ENCODE measurements at places on chromosomes 11 and 22.

DNA sequence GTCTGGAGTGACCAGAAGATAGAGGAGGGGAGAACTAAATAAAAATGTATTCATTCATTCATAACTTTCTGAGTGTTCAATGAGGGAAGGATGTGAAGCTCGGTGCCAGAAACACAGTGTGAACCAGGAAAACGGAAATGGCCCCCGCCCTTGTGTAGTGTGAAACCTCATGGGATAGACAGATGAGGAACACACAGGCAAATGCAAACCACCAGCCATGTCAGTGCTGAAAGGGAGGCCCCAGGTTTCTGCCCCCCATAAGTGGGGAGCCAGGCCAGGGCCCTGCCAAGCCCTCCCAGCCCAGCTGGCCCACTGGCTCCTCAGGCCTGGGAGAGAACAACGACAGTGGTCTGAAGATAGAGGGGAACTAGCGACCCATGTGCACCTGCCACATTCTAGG, 30.5 kb downstream of the LARGE1 start:
- no peak for DNase-seq

DNA sequence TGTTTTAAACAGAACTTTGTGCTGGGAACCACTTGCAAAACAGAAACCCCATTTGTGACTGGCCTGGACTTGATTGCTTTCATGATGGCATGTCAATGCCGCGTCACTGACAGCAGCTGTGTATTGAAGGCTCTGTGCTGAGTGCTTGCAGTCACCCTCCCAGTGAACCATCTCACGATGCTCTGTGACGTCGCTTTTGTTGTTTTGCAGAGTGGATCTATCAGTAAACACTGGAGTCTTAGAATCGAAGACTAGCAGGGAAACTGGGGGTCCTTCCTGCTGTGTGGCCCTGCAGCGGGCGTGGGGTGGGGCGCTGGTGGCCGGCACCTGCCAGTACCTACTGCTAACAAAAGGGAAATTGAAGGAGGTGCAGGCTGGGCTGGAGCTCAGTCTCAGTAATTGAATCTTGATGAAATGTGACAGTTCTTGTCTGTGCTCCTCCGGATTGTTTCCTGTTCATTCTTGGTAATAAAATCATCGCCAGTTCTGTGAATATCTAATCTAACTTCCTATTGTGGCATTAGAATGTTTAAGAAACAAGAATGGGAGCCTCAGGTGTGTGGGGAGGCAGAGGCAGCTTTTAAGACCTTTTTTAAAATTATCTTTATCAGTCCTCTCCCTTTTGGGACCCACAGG, 50.5 kb upstream of the PARVG start:
- no peak for DNase-seq

DNA sequence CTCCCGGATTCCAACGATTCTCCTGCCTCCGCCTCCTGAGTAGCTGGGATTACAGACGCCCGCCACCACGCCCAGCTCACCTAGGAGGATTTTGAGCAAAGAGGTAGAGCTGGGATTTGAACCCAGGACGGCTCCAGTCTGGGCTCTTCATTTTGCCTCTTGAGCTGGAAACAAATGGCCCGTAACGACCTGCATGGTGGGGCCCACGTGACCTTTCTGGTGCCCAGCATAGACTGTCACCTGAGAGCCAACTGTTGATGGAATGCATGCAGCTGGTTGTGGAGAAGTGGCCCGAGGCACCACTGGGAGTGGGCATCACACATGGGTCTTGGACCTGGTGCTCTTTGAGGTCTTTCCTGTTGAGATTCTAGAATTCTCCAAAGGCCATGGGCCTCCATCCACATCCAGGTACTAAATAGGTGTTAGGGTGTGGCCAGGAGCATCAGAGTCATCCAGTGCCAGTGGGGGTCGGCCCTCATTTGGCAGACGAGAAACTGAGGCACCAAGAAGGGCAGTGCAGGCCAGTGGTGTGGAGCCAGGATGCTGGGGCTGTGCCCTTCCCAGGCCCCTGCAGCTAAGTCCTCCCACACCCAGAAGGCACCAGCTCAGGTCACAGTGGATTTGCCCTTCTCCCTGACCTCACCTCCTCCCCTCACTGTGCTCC, 3.9 kb downstream of the ATF4 start:
- no peak for DNase-seq

DNA sequence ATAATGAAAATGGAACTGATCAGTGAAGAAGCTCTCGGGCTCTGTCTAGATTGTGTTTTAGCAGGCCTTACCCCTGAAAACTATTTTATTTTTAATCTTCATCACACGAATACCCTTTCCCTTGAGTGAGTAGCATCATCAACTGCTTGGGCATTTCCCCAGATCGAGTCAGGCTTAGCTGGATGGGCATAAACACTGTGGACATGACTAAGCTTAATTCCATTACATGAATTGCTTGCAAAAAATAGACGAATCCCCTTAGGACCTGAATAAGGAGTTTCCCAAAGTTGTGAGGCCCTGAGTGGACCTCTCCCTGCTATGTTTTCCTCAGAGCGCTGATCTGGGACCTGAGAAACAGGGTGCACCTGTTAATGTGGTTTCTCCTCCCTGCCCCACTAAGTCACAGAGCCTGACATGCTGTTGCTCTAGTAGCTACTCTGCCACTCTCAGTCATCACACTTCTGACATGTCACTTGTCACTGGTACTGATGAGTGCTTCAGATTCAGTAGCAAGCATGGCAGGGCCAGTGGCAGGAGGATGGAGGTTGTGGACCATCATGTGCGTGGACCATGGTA, 53.5 kb downstream of the ENDOD1 start:
- no peak for DNase-seq

GRCh38 chr11:2314136-2314524, 12.3 kb downstream of the TSPAN32 start:
- no peak for DNase-seq

DNA sequence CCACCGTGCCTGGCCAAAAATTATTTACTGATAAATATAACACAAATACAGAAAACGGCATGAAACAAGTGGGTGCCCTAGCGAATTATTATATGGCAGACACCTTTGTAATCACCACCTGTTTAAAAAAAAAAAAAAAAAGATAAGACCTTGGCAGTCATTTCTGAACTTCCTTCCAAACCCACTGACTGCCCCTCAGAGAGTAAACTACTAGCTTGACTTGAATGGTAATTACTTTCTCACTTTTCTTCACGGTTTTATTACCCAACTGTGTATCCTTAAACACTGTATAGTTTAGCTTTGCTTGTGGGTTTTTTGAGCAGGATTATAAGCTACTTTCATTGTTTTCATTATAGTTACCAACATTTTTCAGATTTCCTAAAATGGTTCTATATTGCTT, 23.7 kb downstream of the SFI1 start:
- no peak for DNase-seq

- peak; percentile 21 for DNase-seq
These were observed 85.4 kb downstream of the MICAL2 start for GRCh38 chr11:12195768-12196167.

GRCh38 chr11:111019451-111019850, 226.1 kb upstream of the POU2AF2 start:
- no peak for DNase-seq

DNA sequence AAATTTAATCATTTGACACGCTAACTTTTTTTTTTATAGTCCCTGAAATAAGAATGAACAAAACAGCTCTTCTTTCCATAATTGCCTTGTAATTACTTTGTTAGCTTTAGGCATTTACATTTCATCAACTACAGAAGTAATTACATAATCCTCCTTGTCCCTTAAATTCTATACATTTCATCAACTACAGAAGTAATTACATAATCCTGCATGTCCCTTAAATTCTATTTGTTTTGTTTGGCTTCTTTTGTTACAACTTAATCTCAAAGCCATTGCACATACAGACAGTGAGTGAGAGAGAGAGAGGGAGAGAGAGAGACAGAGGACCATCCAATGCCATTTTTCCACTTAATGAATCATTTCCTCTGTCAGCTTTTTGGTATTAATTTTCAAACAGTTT, 873.2 kb downstream of the METTL15 start:
- no peak for DNase-seq

GRCh38 chr11:76215941-76216340, 9.6 kb upstream of the WNT11 start:
- DNase-seq, result no peak

- DNase-seq, result no peak
These were observed 229.3 kb downstream of the CASP12 start for GRCh38 chr11:104668797-104669463.

DNA sequence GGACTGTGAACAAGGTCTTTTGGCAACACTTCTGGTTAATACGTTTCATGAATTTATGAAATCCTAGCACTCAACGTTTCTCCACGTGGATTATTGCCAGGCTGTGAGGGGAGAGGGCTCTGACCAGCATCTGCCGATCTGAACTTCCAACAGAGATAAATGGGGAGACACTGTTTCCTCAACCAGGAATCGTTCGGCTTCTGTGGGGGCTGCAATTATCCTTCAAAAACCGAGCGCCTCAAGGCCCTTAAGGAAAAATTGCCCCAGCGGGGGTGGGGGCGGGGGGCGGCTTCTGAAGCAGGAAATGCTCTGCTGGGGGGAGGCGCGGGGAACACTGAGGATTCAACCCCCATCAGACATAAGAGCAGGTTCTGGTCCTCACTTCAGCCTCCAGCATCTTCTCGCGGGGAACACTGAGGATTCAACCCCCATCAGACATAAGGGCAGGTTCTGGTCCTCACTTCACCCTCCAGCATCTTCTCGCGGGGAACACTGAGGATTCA, 155.6 kb downstream of the BRD1 start:
- DNase-seq, result no peak

- DNase-seq, result peak; percentile 18
These were observed 32.9 kb downstream of the TST start for GRCh38 chr22:36986242-36986821.

GRCh38 chr11:81165164-81165563, 1568.5 kb downstream of the FAM181B start:
- no peak for DNase-seq

DNA sequence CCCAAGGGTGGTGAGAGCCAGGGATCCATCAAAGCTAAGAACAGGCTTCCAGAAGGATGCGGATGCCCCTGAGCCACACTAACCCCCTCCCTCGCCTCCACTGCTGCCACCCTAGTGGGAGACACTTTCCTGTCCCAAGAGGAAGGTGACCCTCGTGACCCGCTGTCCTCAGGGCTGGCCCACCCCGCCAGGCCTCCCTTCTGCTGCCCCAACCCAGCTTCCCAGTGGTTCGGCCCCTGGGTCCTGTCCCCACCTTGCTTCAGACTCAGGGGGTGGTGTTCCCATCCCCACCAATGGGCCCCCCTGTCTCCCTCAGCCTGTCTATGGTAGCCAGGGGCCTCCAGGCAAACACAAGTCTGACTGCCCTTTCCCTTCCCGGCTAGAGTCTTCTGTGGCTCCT, 6.5 kb upstream of the PICK1 start:
- DNase-seq, result no peak

DNA sequence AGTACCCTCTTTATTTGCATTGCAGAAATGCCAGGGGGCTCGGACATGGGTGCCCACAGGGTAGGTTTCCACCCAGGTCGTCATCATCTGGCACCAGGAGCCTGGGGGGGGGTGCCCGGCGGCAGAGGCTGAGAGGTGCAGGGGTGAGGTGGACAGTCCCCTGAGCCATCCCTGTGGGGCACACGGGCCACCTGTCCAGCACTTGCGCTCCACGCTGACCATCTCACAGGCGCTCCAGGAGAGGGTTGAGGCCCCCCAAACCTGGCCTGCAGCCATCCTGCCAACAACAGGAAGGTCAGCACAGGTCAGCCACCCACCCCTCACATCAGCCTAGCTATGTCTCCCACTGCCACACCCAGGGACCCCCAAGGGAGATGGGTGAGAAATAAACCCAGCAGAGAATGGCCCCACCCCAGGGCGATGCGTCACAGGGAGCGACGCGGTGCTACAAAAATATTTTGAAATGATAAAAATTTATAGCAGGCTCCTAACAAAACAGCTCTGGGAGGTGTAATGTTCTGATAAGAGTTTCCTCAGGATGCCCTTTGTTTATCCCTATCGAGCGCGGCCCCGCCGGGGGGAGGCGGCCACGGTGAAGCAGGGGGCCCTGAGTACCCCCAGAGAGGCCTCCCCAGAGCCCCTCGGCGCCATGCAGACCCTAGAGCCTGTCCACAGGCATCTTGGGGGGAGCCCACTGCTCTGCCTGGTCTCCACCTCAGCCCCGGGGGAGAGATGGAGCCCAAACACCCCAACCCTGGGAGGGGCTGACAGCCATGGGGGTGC, 21.0 kb upstream of the GNB1L start:
- no peak for DNase-seq

GRCh38 chr11:95680169-95680929, 109.2 kb downstream of the FAM76B start:
- no peak for DNase-seq

DNA sequence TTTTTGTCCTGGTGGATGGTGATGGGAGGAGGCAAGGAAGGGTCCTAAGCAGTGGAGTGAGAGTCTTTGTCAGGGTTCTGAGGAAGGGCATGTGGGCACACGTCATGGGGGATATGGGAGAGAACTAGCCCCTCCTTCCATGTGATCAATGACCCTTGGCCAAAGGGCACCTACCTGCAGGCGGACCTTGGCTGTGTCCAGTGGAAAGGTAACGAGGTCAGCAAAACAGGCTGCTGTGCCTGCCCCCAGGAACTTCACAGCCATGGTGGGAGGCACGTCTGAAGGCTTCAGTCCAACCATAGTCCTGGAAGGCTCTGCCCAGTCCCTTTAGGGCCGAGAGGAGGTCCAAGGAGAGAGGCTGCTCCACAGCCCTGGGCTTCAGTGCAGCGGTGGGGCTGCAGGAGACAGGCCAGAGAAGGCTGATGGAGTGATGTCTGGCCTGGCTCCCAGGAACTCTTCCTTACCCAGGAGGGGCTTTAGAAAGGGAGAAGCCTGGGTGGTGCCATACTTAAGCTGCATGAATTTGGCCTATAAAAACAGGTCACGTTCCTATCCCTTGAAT, 2.1 kb downstream of the UCP3 start:
- DNase-seq, result no peak

GRCh38 chr22:38327805-38328204, 10.6 kb upstream of the CSNK1E start:
- no peak for DNase-seq

- DNase-seq, result no peak
These were observed 77.3 kb upstream of the ANO5 start for GRCh38 chr11:22115470-22116029.

- no peak for DNase-seq
These were observed 126.3 kb downstream of the C11orf91 start for GRCh38 chr11:33574331-33574730.
